Fibroblast of pulmonary artery (primary cell): ENCODE measurements at places on chromosomes 5 and 9.

DNA sequence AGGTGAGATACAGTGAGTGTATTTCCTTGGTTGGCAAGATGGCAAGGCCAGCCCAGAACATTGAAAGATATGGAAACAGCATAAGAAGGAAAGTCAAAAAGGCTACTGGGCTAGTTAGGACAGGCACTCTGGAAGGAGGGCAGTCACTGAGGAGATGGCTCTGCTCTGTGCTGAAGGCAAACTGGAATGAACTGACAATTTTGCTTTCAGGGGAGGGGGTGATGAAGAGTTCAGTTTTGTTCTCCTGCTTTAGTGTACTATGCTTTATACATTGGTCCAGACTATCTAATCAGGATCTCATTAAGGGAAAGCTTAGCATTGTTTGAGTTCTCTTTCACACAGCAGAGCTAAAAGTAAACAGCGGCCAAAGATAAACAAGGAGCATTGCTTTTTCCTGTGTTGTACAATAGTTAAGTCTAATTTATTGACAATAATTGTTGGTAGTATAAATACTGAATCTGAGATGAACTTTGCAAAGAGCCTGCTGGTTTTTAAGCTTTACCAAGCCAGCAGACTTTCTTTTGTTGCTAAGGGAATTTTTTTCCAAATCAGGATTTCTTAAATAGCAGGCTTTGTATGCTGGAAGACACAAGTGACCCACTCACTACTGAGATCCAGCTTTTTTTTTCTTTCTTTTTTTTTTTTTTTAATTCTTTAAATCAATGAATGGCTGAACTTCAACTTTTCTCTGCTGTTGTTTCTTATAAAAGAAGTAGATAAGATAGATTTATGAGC is 355.5 kb downstream of the ARRDC3 start:
- no peak for DNase-seq

GRCh38 chr9:6681957-6682501 is 36.5 kb upstream of the GLDC start:
- DNase-seq: no peak

- peak; percentile 65 for DNase-seq
Observed at GRCh38 chr5:109454731-109455505, 45.1 kb upstream of the PJA2 start.

DNA sequence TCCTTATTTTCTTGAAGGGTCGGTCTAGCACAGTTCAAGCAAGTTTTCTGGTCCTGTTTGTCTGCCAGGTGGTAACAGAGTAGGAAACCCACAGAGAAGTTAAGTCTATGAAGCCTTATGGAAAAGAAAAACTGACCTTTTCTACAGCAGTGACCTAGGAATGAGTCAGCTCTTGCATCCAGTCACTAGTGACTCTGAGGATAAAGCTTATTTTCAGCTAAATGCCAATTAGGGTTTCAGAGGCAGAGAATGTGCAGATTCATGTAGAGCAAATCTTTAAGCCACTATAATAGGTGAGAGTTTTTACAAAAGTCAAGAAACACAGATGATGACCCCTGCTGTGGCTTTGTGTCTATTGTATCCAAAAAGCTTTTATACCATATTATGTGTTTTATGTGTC is 100.7 kb downstream of the CWC27 start:
- peak; percentile 56 for DNase-seq

DNA sequence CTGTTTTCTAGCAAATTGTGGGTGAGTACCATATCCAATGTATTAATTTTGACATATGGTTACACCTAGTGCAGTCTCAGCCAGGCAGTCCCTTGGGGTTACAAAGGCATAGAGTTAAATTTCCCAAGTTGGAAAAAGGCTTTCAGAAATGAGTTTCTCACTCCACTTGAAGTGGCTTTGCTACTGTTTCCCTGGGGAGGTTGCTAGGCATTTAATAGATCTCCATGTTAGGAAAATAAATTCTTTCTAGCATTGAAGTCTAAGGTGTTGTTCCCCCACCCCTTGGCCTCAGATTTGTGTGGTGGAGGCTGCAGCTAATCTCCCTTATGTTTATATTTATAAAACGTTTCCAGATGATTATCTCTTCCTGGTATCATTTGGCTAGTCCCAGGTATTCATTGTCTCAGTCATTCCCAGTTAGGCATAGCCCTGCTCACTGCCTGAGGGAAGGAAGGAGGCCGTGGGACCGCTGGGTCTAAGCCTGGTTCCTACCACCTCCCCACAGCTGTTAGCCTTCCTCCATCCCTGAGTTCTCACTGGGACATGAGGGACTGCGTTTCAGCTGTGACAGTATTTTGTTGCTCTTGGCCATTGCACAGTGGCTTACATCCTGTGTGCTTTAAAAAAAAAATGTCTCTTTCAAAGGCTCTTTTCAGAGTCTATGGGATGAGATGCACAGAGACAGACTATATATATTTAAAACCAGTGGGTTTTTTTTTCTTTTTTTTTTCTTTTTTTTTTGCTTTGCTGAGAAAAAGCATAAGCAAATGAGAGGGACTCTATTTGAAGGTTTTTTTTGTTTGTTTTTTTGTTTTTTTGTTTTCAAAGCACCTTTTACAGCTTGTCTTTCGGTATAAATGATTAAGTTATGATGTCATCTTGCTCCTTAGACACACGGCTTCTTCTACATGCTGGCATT is 121.5 kb downstream of the MAST4 start:
- no peak for DNase-seq

DNA sequence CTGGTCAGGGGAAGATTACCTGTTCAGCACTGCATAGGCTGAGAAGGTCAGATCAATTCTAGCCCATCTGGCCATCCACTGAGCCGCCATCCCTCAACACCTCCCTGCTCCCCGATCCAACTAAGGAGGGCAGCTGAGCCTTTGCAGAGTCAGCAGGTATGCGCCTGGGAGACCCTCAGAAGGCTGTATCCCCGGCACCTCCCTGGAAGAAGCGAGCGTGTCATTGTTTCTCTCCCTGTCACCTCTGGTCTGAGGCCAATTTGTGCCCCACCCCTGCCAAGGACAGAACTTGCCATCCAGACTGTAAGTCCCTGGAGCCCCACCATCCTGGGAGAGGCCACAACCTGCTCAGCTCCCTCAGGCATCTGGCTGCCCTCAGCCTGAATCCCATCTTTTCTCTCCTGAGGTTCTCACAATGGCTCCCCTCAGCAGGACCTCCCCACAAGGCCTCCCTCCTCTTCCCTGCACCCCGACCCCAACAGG is 2.6 kb downstream of the CLTB start:
- DNase-seq: no peak

- DNase-seq: no peak
Observed at GRCh38 chr5:1007221-1007680, 1.4 kb upstream of the NKD2 start.

- DNase-seq: peak; percentile 31
Observed at GRCh38 chr5:35138232-35138631, 90.5 kb upstream of the AGXT2 start.

DNA sequence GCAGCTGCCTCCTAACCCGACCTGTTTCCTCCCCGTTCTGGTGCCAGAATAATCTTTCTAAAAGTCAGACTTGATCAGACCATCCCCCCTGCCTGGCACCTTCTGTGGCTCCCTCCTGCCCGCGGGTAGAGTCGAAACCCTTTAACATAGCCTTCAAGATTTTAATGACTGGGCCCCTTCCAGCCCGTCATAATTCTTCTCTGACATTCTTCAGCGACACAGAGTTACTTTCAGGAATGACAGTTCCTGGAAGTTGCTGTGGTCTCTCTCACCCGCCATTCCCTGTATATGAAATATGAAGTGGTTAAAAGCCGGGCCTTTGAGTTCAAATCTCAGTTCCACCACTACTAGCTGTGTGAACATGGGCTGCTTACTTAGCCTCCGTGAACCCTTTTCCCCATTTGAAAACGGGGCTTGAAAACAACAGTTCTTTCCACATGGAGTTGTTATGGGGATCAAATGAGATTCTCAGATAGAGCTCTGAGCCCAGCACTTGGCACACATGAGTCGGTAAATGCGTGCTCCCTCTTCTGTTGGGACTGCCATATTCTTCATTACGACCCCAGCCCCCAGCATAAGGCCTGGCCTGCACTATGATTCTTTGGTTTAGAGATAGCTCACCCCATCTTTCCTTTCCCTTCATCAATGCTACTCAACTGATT is 737 bp downstream of the NANS start:
- no peak for DNase-seq

DNA sequence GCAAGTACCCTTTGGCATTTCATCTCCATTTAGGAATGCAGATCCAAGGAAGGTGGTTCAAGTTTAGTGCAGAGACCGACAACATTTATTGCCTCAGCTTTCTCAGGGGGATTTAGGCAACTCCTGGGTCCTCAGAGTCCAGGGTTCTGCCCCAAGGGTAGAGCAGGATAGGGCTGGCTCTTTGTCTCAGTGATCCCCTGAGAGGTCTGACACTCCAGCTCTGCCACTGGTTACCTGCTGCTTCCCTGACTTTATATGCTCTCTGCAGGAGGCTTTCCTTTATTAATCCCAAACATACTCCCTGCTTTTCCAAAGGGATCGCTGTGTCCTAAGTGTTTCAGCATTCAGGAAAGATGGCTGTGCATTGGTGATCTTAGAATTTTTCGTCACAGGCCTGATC is 37.2 kb downstream of the TRPC7 start:
- DNase-seq: no peak

- peak; percentile 63 for DNase-seq
Observed at GRCh38 chr5:109161914-109162683, 247.7 kb downstream of the PJA2 start.

GRCh38 chr9:19184144-19184917 is 46.2 kb upstream of the DENND4C start:
- peak; percentile 91 for DNase-seq

DNA sequence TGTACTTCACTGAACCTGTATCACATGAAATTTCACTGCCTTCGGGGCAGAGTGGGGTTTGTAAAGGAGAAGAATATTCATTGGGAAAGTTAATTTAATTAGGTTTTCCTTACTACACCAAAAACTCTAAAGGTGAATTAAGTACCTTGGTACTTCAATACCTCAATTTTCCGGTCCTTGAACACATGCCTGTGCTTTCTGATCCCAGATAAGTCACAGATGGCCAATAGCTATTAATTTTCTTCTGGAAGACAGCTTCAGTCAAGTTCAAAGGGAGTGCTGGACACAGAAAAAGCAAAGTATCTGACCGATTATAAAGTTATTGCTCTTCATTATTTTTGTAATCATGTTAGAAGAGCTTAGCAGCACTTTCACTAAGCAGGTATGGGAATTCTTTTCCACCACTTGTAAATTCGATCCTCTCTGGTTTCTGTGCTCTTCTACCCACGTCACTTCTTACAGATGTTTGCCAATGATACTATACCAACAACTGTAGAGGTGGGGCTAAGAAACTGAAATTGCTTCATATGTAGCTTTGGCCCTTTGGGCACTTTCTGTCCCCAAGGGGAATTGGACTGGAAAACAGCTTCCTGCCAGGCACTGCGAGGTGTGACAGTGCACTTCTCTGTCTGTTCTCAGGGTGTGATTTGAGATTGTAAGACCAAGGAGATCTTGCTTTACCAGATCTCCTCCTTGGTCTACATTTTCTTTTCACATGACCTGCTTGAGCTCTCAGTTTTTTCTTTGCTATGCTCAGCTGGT is 164.0 kb downstream of the CCDC192 start:
- no peak for DNase-seq

DNA sequence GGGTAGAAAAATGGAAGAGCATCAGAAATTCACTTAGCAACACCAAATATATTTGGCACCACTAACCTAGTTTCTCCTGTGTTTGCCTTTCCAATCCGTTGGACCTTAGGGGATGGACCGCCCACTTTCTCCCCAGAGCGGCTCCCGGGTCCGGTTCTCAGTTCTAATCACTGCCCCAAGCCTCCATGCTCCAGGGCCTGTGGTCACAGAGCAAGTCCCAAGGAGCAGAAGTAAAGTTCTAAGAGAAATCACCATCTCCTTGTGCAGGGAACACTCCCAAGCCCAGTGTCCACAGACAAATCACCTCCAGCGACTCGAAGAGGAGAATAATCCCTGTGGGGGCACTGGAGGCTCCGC is 728 bp upstream of the SLC1A1 start:
- peak; percentile 41 for DNase-seq

DNA sequence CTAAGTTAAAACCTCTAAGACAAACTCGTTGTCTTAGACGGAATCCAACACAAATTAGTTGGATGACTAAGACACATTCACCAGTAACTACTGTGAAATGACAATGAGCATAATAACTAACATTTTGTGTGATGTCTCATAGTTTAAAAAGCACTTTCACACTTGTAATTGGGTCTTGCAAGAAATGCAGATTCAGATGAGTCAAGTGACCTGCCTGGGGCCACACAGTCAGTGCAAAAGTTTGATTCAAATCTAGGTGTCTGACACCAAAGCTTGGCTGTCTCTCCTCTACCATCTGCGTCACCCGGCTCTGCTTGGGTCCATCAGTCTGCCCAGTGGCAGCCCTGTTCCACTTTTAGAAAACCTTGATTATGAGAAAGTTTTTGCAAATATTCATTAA is 143.7 kb downstream of the TTLL11 start:
- DNase-seq: no peak

DNA sequence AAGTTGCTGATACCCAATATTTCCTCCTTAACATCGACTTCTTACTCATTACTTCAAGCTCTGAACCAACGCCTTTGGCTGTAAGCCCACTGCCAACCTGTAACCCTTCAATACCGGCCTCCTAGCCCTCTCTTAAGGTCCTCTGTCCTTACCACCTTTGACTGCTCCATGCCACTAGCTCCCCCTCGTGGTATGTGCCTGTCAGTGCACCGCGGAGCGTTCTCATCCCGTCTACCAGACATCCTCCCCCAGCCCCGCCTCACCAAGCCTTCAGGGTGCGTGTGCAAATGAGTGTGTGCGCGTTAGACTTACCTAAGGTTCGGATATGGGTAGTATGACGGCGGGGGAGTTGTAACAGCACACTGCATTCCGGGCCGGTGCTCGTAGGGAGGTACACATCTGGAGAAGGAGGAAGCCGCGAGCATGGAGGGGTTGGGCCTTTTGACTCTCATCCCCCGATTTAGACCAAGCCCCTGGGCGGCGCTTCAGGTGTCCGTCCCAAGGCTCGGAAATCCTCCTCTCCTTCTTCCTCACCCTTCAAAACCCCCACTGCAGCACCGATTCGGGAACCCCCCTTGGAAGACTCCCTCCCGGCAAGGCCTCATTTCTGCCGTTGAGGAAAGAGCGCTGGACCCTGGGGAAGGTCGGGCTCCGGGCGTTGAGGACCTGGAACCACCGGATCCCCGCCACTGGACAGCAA is 2.8 kb upstream of the MYORG start:
- DNase-seq: peak; percentile 90

DNA sequence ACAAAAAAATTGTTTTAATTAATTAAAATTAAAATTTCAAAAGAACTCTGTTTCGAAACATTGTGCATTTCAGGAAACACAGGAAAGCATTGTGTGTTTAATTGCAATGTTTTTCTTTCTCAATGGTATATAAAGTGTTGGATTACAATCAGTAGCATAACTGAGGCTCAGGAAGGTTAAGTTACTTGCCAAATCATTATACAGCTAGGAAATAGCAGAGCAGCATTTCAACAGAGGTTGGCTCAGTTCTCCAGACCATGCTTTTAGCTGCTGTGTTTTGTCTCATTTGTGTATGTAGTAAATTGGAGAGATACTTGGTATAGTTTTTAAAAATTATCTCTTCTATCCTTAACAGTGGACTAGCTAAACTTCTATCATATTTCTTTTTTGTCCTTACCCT is 30.0 kb upstream of the CAMLG start:
- peak; percentile 41 for DNase-seq
